ENCODE measurements at places on chromosomes 2 and 18.

DNA sequence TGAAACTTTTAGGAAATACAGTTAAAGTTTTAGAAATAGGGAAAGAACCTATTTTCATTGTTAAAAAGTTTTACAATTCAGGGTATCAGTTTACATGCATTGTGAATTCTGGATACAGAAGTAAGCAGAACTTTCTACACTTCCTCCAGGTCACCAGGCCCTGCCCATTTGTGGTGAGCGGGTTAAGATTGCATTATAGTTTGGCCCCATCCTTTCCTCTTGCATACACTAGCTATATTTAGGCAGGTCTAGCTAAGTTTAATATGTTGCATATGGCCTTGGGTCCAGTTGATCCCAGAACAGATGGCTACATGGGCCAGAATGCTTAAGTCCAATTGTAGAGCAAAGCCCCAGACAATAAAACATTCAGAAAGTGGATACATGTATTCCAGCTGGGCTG lies 4.8 kb downstream of the VWA3B start:
- DNase-seq, result no peak

DNA sequence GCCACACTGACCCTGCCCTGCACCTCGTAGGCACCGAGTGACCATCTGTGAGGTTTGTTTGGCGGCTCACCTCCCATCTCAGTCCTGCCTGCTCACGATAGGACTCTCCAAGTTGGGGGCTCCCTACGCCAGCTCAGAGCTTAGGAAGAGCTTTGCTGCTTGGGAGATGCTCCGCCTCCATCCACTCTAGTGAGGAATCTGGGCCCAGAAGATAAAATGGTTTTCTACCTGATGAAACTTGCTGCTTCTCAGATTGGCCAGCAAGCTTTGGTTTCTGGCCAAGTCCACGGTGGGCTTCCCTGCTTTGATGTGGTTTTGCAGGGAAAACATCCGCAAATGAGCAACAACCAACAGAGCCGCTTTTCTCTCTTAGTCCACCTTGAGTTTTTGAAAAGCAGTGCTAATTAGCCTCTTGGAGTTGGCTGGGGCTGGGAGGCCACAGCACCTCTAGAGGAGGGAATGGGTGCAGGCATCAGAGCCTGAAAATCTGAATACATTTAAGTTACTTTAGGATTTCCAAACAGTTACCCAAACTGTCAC lies 42.2 kb downstream of the THNSL2 start:
- no peak for DNase-seq

- DNase-seq, result no peak
Observed at GRCh38 chr18:24022161-24022560, 7.6 kb downstream of the TTC39C start.

GRCh38 chr2:146652311-146652710 lies 1192.5 kb upstream of the ACVR2A start:
- no peak for DNase-seq

GRCh38 chr2:58357521-58357920 lies 116.4 kb upstream of the FANCL start:
- no peak for DNase-seq
